ENCODE measurements at places on chromosomes 3 and 15.

- H3K4me3 ChIP-seq, result no peak overlapping the region
- H3K36me3 ChIP-seq, result peaks cover 5% of the 10 kb centered on the region
- H3K27me3 ChIP-seq, result no peaks in the 10 kb centered on the region
- H3K27ac ChIP-seq, result no peak overlapping the region
- H3K4me1 ChIP-seq, result peaks cover 9% of the 10 kb centered on the region
Measured at GRCh38 chr3:32778389-32778788, 39.4 kb upstream of the TRIM71 start.

GRCh38 chr3:127959041-127959440, 44.0 kb downstream of the KBTBD12 start:
- no peak overlapping the region for H3K27ac ChIP-seq
- no peak for DNase-seq
- H3K27me3 ChIP-seq, result no peaks in the 10 kb centered on the region
- no peaks in the 10 kb centered on the region for H3K4me1 ChIP-seq

DNA sequence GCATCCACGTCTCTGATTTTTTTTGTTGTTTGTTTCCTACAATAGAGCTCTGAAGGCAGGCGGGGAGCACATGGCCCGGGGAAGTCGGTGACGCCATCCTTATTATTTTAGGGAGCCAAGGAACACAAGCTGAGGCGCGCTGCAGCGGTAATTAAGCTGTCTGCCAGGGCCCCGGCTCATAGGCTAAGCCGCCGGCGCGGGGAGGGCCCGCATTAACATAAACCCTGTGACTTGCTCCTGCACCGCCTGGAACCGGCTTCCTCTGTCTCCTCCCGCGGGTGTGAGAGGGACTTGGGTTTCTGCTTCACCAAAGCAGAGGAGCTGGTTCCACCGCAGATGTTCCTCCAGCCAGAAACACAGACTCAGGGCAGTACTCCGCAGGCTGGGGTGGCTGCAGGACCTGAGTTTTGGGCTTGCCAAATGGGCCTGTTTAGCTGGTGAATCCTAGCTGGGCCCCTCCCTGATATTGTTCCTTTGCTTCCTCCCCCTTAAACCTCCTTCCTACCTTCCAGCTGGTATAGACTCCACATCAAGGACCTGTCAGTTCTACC, 25.3 kb downstream of the ANP32A start:
- peak overlapping the region; percentile 82 for H3K27ac ChIP-seq
- H3K36me3 ChIP-seq, result no peaks in the 10 kb centered on the region
- H3K27me3 ChIP-seq, result no peaks in the 10 kb centered on the region
- no peak overlapping the region for H3K4me3 ChIP-seq
- peaks cover 68% of the 10 kb centered on the region for H3K4me1 ChIP-seq

DNA sequence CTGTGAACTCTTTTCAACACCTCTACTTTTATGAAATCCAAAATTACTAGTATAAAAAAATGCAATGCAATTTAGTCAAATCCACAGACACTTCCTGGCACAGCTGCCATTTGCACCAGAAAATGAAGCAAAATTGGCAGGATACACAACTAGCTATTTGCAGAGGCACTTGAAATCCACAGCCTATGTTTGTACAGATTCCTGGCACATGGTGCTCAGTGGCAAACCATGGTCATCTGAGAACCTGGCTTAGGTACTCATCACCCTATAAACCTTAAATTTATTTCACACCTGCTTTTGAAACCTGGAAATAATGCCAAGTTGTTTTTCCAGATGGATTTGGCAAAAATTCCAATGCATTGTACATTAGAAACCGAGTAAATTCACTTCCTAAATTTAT, 20.2 kb upstream of the PPM1L start:
- no peaks in the 10 kb centered on the region for H3K27me3 ChIP-seq
- H3K4me1 ChIP-seq, result no peaks in the 10 kb centered on the region
- DNase-seq, result no peak

GRCh38 chr3:45098310-45098709, 47.9 kb downstream of the CDCP1 start:
- no peak for DNase-seq
- H3K36me3 ChIP-seq, result no peaks in the 10 kb centered on the region
- no peaks in the 10 kb centered on the region for H3K4me1 ChIP-seq
- H3K27ac ChIP-seq, result no peak overlapping the region

DNA sequence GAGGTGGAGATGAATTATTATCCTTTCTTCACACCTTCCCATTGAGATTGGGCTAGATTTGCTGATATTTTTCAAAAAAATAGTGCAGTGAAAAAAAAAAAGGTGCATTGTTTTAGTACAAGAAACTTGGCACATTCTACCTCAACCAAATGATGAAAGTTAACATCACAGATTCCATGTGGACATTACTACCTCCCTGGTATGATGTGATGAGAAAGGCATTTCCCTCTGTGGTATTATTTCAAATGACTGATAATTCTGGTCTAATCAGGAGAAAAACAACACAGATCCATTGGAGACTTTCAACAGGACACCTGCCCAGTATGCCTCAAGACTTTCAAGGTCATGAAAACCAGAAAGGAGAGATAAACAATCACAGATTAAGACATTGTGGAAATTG, 313.4 kb downstream of the BCHE start:
- no peak for DNase-seq
- H3K27ac ChIP-seq, result no peak overlapping the region
- no peaks in the 10 kb centered on the region for H3K4me1 ChIP-seq

DNA sequence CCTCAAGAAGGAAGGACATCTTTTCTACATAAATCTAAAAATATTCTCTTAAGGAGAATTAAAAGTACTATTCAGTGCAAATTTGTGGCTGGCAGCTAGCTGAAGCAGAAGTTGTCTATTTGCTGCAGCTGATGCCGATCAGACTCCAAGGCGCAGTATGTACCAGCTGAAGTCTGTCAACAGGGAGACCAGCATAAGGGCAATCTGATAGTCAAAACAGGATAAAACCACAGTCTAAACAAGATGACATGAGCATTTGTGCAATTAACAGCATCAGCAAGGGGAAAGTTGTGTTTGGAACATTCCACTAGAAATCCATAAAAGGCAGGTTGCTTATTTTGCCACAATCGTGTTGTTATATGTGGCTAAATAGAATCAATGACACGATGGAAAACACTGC, 198.2 kb upstream of the ROBO2 start:
- DNase-seq, result no peak
- H3K4me1 ChIP-seq, result no peaks in the 10 kb centered on the region
- H3K4me3 ChIP-seq, result no peak overlapping the region
- no peaks in the 10 kb centered on the region for H3K36me3 ChIP-seq
- H3K27me3 ChIP-seq, result no peaks in the 10 kb centered on the region

All from adrenal gland (tissue), 19 donors.